ENCODE measurements at places on chromosomes 3 and 15. TPM values are rescaled to one million over a fixed set of nuclear protein-coding genes. Genes with fewer than 3 reads are reported as not detected.

DNA sequence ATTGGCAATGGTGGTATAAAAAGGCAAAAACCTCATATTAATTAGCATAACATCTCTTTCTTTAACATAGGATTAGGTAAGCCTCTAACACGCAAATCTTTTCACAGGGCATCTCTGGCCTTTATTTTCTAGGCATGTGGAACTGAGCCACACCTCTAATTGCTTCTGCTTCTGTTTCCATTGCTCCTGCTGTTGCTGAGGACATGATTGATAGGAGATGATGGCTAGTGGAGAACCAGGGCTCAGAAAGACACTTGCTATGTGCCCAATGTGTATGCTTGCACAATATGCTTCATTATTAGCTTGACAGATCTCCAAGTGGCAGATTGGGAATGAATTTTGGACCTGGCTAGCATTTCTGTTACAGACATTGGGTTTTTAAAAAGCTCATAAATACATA lies 114.5 kb downstream of the EPHA3 start:
- no peak for DNase-seq
- H3K27me3 ChIP-seq = no peaks in the 10 kb centered on the region
- no peaks in the 10 kb centered on the region for H3K36me3 ChIP-seq
- no peak overlapping the region for H3K4me3 ChIP-seq
- no peaks in the 10 kb centered on the region for H3K4me1 ChIP-seq

DNA sequence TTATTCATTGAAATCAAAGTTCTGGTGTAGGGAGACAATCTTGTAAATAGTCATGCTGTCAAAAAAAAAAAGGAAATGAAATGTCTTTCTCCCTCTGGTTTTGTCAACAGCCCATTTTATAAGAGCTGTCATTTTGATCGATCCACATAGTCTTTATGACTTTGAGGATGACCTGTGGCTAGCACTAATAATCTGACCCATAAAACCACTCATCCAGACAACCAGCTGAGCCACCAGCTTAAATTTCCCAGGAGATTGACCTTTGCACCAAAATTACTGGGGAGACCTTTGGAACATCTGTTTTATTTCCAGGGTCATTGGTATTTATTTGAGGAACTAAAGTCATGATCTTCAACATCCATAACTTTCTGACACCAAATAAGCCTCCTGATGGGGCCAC lies 98.5 kb upstream of the MME start:
- H3K27ac ChIP-seq = no peak overlapping the region
- DNase-seq = no peak
- no peaks in the 10 kb centered on the region for H3K27me3 ChIP-seq
- no peak overlapping the region for H3K4me3 ChIP-seq
- no peaks in the 10 kb centered on the region for H3K36me3 ChIP-seq

GRCh38 chr3:197590313-197590962 lies 34.7 kb upstream of the BDH1 start:
- no peaks in the 10 kb centered on the region for H3K27me3 ChIP-seq
- DNase-seq = no peak
- H3K4me1 ChIP-seq = peaks cover 10% of the 10 kb centered on the region
- no peak overlapping the region for H3K27ac ChIP-seq
- no peak overlapping the region for H3K4me3 ChIP-seq

DNA sequence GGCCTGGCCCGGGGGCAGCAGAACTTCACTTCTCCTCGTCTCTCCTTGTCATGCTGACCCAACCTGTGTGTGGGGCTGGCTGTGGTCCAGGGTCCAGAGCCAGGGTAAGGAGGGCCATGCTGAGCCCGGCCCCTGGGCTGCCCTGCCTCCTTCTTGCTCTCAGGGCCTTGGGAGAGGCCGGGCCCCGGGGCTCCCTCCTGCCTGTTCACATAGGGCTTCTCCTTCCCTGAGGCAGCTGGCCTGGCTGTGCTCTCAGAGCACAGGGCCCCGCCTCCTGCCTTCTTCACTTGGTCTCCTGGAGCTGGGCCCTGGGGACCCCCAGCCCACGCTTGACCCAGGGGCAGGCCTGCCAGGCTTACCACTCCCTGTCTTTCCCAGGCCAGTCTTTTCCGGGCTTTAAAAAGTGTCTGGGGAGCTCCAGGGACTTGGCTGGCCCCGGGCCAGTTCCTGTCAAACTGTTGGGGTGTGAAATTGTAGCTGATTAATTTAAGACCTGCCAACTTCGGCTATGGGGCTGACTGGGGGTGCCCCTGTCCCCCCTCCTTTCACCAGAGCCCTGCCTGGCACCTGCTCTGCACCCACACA lies 11.8 kb downstream of the PLXNA1 start:
- H3K27me3 ChIP-seq = no peaks in the 10 kb centered on the region
- DNase-seq = no peak
- no peaks in the 10 kb centered on the region for H3K4me1 ChIP-seq
- H3K36me3 ChIP-seq = no peaks in the 10 kb centered on the region
- no peak overlapping the region for H3K27ac ChIP-seq
- no peak overlapping the region for H3K4me3 ChIP-seq

GRCh38 chr15:63466378-63467192 lies 37.8 kb upstream of the USP3 start:
- H3K36me3 ChIP-seq = no peaks in the 10 kb centered on the region
- no peak overlapping the region for H3K27ac ChIP-seq
- no peaks in the 10 kb centered on the region for H3K27me3 ChIP-seq

DNA sequence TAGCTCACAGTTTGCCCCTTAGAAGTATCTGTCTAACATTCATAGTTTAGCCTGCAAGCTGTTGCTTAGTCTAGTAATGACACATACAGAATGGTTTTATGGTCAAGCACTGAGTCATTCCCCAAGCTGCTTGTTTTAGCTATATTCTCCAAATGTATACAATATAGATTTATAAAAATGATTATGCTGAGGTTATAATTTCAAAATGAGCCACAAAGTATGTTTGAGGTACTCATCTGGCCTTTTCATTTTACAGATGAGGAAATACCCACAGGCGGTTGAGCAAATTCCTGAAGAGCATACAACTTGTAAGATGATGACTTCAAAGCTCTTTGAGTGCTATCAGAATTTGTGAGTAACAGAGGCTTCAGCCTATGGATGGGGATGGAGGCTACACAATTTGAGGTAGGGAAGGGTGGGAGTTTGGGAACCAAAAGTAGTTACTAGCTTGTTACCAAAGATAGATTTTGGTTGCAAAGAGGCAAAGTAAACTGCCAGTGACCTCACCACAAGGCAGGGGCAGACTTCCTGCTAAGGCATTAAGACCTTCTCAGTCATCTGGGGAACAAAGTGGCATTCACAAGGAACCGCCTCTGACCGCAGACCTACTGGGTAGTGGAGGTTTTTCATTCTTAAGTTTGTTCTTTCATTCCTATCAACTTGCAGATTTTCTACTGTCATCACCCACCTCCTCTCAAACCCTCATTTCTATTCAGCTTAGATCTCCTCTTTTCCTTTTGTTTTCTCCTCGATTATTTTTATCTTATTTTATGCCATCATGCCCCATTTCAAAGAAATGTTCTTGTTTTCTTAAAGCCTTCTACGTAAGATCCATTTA lies 257.2 kb upstream of the NECTIN3 start:
- no peaks in the 10 kb centered on the region for H3K27me3 ChIP-seq
- H3K27ac ChIP-seq = no peak overlapping the region
- H3K36me3 ChIP-seq = no peaks in the 10 kb centered on the region
- DNase-seq = no peak
- H3K4me1 ChIP-seq = peaks cover 4% of the 10 kb centered on the region

DNA sequence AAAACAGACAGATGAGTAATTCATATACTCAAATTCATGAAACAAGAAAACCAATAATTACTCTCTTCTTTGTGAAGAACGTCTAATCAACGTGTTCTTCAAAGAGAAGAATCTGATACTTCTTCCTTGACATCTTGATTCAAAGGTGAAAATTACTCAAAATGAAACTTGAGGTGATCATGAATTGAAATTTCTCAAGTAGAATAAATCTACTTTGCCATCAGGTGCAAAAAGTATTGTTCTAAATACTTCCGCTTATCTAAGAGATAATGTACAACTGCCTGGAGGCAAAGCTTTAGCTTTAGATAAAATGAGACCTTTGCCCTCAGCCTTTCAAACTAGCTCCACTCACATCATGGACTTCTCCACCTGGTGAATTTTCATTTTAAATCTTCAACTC lies 13.9 kb upstream of the XXYLT1 start:
- no peaks in the 10 kb centered on the region for H3K4me1 ChIP-seq
- H3K27ac ChIP-seq = no peak overlapping the region
- peaks cover 23% of the 10 kb centered on the region for H3K36me3 ChIP-seq
- H3K27me3 ChIP-seq = no peaks in the 10 kb centered on the region
- DNase-seq = no peak
- H3K4me3 ChIP-seq = no peak overlapping the region

- no peak overlapping the region for H3K4me3 ChIP-seq
- no peaks in the 10 kb centered on the region for H3K27me3 ChIP-seq
- no peaks in the 10 kb centered on the region for H3K4me1 ChIP-seq
- no peak for DNase-seq
- no peaks in the 10 kb centered on the region for H3K36me3 ChIP-seq
These were observed 65.7 kb downstream of the MYLK start for GRCh38 chr3:123818324-123818920.

- H3K4me3 ChIP-seq = no peak overlapping the region
- DNase-seq = no peak
- H3K36me3 ChIP-seq = no peaks in the 10 kb centered on the region
- H3K4me1 ChIP-seq = peaks cover 20% of the 10 kb centered on the region
These were observed 2.5 kb upstream of the ABHD5 start for GRCh38 chr3:43688245-43688650.

GRCh38 chr15:63553388-63553791 lies 43.8 kb upstream of the FBXL22 start:
- peaks cover 10% of the 10 kb centered on the region for H3K36me3 ChIP-seq
- H3K27ac ChIP-seq = peak overlapping the region; percentile 9
- H3K27me3 ChIP-seq = no peaks in the 10 kb centered on the region
- peaks cover 42% of the 10 kb centered on the region for H3K4me1 ChIP-seq
- H3K4me3 ChIP-seq = no peak overlapping the region

- H3K4me1 ChIP-seq = peaks cover 13% of the 10 kb centered on the region
- H3K4me3 ChIP-seq = no peak overlapping the region
- H3K27me3 ChIP-seq = peaks cover 17% of the 10 kb centered on the region
- H3K36me3 ChIP-seq = no peaks in the 10 kb centered on the region
- no peak overlapping the region for H3K27ac ChIP-seq
These were observed 53.2 kb downstream of the LHFPL4 start for GRCh38 chr3:9500108-9501050.

DNA sequence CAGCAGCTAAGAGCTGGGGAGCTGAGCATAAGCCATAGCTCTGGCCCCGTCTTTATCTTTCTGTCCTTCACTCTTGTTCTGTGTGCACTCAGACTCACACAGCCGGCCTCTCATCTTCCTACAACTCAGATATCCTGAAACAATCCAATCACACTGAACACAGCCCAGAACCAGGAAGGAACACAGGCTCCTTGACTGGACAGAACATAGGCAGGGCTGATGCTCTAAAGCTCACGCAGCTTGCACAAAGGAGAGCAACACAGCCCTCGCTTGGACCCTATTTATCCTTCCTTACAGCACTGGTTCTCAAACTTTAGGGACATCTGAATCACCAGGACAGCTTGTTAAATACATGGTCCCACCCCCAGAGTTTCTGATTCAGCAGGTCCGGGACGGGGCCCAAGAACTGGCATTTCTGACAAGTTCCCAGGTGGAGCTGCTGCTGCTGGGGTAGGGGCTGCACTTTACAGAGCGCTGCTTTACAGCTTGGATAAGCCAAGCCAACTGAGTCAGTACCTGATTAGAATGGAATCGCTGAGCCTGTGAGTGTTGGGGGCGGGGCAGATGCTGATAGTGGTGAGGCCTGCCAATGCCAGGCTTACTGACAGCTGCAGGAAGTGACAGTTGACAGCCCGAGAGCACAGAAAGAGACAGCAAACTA lies 65.1 kb downstream of the MRPL46 start:
- no peaks in the 10 kb centered on the region for H3K4me1 ChIP-seq
- no peak for DNase-seq
- H3K27ac ChIP-seq = no peak overlapping the region
- no peak overlapping the region for H3K4me3 ChIP-seq
- no peaks in the 10 kb centered on the region for H3K27me3 ChIP-seq

- H3K27me3 ChIP-seq = no peaks in the 10 kb centered on the region
- H3K27ac ChIP-seq = peak overlapping the region; percentile 54
- DNase-seq = no peak
- peaks cover 37% of the 10 kb centered on the region for H3K4me1 ChIP-seq
- H3K36me3 ChIP-seq = no peaks in the 10 kb centered on the region
- peak overlapping the region; percentile 36 for H3K4me3 ChIP-seq
These were observed 523 bp downstream of the HDAC11 start for GRCh38 chr3:13480340-13481318.

- no peak overlapping the region for H3K27ac ChIP-seq
- no peak for DNase-seq
- no peaks in the 10 kb centered on the region for H3K4me1 ChIP-seq
- H3K36me3 ChIP-seq = no peaks in the 10 kb centered on the region
- H3K4me3 ChIP-seq = no peak overlapping the region
These were observed 208.4 kb upstream of the NANOGP8 start for GRCh38 chr15:35293353-35294130.

- H3K4me1 ChIP-seq = no peaks in the 10 kb centered on the region
- H3K4me3 ChIP-seq = no peak overlapping the region
- H3K27ac ChIP-seq = no peak overlapping the region
- DNase-seq = no peak
These were observed 256.1 kb upstream of the ARPP21 start for GRCh38 chr3:35383216-35383615.

- no peaks in the 10 kb centered on the region for H3K27me3 ChIP-seq
- no peaks in the 10 kb centered on the region for H3K4me1 ChIP-seq
- no peak for DNase-seq
- no peak overlapping the region for H3K27ac ChIP-seq
- no peak overlapping the region for H3K4me3 ChIP-seq
- H3K36me3 ChIP-seq = no peaks in the 10 kb centered on the region
These were observed 20.1 kb upstream of the PRR20G start for GRCh38 chr3:127307916-127308315.

DNA sequence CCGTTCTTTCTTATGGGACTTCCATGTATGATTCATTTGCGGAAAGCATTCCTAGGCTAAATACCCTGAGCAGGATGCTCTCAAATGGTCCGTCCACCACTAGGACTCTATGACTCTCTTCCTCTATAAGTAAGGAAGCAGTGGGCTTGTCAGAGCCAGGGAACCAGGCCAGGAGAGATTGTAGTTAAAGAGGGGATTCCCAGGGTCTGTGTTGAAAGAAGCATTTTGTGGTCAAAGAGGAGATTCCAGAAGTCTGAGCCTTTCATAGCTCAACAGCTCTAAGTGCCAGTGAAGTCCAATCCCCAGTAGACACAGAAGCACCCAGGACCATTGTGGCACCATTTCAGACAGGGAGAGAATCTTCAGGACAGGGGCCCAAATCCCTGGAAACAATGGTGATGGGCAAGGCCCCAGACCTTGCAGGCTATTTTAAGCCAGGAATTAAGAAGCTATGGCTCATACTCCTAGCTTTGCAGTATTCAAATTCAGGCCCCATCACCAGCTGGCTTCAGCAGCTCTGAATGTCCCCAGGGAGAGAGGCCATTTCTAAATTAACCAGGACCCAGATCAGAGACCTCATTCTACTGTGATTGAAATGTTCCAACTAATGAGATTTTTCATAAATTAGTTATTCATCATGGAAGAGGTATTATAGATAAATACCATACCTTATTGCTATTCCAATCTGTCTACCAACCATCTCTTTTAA lies 81.7 kb downstream of the CD47 start:
- H3K4me1 ChIP-seq = no peaks in the 10 kb centered on the region
- no peaks in the 10 kb centered on the region for H3K36me3 ChIP-seq
- DNase-seq = no peak
- no peak overlapping the region for H3K4me3 ChIP-seq
- no peak overlapping the region for H3K27ac ChIP-seq

The ULK4 gene
- total RNA-seq = 29.1 TPM

The UPK1B gene
- not detected for total RNA-seq

The AZI2 gene
- total RNA-seq = 44.5 TPM

The ANKRD34C gene
- total RNA-seq = not detected

The MYRIP gene
- total RNA-seq = not detected

The ROPN1 gene
- not detected for total RNA-seq

The ARHGEF26 gene
- total RNA-seq = 0.17 TPM
